Fibroblast of skin of right quadriceps (primary cell): ENCODE measurements at places on chromosomes 3 and 15.

DNA sequence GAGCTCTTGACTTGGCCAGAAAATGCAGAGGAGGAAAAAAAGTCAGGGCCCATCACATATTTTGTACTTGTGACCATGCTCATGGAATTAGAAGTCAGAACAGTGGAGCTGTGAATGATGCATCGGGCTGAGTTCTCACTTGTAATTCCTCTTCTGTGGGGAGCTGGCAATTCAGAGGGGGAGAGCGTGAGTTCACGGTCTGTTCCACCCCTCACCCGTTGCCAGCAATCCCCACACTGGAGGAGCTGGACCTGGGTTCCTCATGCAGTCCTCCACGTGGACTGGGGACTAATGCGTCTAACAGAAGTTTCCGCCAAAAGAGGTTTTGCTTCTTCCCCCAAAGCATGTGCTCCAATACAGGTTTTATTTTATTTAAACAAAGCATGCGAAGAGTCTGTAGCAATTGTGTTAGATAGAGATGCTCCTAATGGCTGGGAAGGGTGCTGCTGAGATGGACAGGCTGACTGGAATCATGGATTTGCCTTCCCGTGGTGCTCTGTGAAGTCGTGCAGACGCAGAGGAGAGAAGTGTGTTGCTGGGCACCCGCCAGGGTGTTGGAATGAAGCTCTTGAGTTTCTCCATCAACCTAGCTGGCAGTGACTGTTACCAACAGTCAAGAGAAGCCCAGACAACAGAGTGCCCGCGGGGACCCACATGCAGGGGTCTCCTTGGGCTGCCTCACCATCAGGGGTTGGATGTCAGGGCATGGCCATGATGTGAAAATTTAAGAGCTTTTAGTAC lies 77.4 kb upstream of the PCSK6 start:
- DNase-seq, result no peak

DNA sequence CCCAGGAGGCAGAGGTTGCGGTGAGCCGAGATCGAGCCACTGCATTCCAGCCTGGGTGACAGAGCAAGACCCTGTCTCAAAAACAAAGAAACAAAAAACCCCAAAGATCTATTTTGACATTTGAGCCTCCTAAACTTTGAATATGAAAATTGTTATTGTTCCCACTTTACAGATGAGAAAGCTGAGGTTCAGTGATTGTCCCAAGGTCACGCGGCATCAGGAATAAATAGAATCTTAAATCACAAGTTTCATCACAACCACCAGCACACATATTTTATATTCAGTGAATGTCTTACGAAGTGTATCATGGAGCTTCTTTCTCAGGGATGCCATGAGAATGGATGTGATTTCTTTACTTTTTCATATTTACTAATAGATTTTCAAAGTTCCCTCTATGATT lies 5.3 kb upstream of the LRIG1 start:
- DNase-seq, result no peak

DNA sequence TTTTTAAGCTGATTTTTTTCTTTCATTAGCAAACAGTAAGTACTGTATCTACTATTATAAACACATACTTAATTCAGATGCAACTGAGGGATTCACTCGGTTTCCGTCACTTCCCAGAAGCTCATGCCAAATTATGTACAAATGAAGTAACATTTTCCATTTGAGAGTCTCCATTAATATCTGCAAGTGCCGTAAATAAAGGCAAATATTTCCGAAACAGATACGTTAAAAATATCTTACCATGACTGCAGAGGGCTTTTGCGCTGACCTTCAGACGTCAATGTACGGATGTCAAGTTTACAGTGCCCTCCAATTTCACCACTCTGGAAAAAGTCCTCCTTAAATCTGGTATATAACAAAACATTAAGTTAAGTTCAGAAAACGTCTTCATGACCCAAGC lies 9.3 kb downstream of the EOGT start:
- DNase-seq, result no peak

- no peak for DNase-seq
Observed at GRCh38 chr3:33060609-33061337, 36.2 kb downstream of the GLB1 start.

GRCh38 chr3:64459711-64460110 lies 228.1 kb downstream of the ADAMTS9 start:
- peak; percentile 79 for DNase-seq

GRCh38 chr15:91116113-91117067 lies 16.3 kb downstream of the SV2B start:
- DNase-seq, result no peak

DNA sequence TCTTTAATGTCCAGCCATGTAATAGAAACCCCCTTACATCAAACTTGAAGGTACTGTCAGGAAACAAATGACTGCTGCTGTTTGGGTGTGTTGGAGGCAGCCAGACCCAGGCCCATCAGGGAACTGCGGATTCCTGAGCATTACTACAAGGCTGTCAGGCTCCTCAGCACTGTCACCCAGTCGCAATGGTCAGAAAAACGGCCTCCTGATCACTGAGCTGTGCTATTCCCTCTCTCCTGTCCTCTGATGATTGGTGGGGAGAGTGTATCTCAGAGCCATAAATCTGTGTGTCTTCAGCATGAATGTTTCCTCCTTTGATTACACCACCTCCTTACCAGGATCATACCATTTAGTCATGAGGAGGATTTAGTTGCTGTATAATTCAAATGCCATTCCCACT lies 135.2 kb upstream of the GADL1 start:
- no peak for DNase-seq

GRCh38 chr3:197021231-197021630 lies 8.4 kb downstream of the MELTF start:
- DNase-seq, result no peak

GRCh38 chr3:166123576-166123975 lies 286.4 kb upstream of the BCHE start:
- DNase-seq, result peak; percentile 48

DNA sequence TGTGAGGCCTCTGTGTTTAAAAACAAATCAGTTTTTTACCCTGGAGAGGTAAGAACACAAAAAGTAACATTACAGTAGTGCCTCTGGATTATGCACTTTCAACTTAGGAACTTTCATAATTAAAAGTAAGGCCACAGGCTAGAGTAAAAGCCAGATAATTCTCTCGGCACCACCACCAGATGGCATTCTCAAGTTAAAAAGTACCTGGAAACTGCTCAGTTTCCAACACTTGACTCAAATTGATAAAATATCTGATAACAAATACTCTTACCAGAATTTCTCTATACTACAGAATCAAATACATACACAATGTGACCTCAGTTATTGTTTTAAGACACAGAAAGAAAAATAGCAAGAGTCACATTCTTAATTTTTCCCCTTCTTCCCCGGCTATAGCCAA lies 19.9 kb downstream of the SPICE1 start:
- peak; percentile 9 for DNase-seq

DNA sequence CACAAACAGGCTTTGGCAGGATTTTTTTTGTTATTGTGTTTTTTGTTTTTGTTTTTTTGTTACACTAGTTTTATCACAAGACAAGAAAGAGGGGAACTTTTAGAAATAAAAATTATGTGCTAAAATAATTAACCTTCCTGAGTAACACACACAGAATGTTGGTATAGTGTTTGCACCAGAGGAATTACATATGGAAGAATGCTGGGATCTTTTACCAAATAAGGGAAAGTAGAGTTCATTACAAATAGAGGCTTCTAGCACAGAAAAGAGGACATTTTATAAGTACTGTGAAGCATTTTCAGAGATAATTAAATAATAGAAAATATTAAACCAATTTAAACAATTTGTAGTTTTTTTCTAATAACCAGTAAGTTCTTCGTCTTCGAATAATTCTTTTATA lies 116.0 kb downstream of the IGF1R start:
- peak; percentile 53 for DNase-seq

DNA sequence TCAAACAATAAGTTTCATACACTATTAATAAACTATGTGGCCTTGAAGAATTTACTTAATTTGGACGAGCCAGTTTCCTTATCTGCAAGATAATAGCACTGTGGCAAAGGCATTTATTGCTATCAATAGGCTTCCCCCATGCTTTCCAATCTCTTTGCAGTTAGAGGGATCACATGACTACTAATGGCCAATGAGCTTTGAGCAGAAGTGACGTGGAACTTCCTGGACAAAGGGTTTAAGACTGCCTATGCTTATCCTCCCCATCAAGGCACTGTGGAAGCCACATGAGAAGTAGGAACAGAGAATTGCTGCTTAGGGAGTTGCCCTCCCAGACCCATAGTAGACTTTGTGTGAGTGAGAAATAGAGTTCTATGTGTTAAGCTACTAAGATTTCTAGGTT lies 16.7 kb upstream of the ZMAT3 start:
- DNase-seq, result no peak

GRCh38 chr3:160801386-160802118 lies 45.5 kb downstream of the PPM1L start:
- no peak for DNase-seq

DNA sequence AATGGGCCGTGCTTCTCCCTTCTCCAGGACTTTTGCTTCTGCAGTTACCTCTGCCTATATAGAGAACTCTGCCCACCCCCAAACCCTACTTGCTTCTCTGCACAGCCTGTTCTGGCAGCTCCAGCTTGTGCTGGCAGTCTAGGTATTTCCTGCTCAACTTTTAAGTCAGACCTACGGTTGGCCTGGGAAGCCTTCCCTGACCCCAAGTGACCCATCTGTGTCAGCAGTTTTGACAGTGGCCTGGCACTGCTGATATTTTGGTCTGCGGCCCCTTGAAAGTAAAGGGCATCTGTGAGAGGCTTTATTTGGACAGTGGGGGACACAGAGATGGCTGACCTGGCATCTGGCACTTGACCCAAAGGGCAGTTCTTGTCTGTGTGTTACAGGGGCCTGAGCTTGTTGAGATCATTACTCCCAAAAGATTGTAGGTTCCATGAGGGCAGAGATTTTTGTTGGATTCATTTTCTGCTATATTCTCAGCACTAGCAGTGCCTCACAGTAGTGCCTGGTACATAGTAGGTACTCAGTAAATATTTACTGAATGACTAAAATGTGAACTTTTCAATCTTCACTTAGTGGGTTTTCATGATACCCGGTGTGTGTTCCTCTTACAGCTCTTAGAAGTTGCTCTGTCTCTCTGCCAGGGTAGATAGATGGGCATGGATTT lies 55.2 kb upstream of the TRAK1 start:
- DNase-seq, result no peak

DNA sequence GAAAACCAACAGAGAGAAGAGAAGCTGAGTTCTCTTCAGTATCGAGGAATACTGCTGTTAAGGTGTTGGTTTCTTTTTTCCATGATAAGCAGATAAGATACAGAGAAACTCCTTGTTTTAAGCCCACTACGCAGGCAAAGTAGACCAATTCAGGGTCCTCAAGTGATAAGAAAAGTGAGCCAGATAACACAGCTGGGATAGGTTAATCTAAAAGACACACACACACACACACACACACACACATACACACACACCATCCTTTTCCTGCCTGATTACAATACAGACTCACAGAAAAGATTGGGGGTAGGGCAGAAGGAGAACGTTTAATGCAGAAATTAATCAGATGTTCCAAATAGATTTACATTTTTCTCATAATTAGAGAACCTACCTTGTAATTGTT lies 6.5 kb upstream of the PHLDB2 start:
- no peak for DNase-seq

DNA sequence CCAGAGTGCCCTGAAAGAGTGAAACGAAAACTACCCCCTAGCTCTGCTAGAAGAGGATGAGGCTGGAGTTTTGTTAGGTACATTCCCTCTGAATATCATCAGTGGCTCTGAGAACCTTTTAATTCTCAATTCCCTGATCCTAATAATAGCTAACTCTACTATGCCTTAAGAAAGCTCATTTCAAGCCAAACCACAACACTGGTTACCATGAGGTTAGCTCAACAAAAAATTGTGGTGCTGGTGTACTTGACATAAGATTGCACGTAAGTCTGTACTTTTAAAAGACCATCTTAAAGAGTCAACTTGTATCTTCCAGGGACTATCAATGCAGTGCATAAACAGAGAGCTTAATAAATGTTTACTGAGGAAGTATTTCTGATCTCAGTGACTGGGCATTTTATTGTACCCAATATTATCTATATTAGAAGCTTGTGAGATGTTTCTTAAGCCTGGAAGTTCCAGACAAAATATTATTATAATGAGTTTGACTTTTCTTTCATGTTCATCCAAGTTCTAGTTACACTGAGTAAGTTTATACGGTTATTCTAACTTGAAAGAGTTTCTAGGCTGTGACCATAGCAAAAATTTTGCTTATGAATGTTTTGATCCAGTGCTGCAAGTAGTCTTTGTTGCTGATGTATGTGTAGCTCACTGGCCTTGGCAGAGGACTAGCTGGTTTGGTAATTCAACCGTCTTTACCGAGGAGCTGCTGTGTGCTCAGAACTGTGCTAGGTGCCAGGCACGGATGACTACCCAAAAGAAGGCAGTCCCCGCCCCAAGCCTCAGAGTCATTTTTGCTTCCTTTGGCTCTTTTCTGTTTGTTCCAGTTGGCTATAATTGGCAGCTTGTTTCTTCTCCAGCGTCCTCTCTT lies 334.4 kb upstream of the TRIM42 start:
- DNase-seq, result no peak

DNA sequence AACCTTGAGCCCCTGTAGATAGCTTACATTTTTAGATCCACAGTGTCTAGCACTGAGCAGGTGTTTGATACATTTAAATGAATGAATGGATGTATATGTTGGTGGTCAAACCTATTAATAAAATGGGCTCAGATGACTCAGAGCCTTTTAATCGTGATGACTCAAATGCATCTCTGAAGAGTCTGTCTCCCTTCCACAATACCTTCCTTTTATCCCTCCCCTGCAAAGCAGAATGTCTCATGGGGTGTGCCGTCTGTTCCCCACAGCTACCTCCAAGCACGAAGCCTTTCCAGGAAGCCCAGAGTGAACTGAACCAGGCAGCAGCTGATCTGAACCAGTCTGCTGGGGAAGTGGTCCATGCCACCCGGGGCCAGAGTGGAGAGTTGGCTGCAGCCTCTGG lies 303.5 kb upstream of the TPM1 start:
- DNase-seq, result peak; percentile 74

GRCh38 chr3:54307566-54308180 lies 185.3 kb downstream of the CACNA2D3 start:
- DNase-seq, result no peak

DNA sequence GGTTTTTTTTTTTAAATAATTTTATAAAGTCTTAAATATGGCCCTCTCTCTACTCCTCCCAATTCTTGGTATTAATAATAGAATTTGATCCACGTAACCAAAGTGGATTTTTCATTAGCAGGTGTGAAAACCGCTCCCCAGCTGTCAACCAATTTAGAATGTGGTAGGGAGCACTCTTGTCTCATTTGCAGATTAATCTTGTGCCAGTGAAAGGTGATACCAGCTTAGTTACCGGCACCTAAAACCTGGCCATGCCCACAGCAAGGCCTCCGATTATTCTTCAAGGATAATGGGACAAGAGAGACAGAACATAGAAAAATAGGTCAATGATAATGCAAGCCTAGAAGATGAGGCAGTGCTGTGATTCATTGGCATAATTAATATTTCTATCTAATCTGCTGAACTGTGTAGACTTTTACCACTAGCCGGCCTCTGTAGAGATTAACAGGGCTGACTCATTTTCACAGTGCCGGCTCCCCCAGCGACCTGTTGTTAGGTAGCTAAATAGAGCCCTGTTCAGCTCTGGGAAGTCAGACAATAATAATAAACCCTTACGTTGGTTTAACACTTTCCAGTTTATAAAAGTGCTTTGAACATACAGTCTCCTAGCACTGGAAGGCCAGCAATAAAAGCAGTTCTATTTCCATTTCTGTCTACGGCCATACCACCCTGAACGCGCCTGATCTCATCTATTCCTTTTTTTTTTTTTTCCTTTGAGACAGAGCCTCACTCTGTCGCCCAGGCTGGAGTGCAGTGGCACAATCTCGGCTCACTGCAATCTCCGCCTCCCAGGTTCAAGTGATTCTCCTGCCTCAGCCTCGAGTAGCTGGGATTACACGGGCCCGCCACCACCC lies 102.9 kb downstream of the SHQ1 start:
- peak; percentile 12 for DNase-seq

GRCh38 chr3:18410205-18410604 lies 14.9 kb downstream of the SATB1 start:
- no peak for DNase-seq
